ENCODE measurements at places on chromosomes 1 and 21.

DNA sequence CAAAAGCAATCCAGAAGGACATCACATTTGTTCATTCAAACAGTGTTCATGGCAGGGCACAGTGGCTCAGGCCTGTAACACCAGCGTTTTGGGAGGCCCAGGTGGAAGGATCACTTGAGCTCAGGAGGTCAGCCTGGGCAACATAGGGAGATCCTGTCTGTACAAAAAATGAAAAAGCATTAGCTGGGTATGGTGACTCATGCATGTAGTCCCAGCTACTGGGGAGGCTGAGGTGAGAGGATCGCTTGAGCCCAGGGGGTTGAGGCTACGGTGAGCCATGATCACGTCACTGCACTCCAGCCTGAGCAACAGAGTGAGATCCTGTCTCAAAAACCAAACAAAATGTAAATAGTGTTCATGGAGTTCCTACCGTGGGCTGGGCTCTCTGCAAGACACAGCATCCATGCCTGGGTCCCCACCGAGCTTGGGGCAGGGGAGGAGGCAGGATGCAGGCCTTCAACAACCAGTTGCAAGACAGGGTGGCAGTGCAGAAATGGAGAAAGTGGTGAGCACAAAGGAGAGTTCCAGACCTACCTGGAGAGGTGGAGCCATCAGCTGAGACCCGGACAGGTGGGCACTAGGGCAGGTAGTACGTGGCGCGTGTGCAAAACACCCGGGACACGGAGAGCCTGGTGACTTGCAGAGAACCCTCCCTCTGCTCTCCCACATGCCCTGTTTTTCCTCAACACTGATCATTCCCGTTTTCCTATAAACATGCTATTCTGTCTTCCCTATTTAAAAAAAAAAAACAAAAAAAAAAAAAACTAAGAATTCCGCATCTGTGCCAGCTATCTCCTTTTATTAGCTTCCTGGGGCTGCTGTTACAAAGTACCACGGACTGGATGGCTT, 138.9 kb downstream of the TOMM20 start:
- no peak for DNase-seq

GRCh38 chr1:156994277-156994676, 51.3 kb downstream of the ARHGEF11 start:
- DNase-seq, result no peak

DNA sequence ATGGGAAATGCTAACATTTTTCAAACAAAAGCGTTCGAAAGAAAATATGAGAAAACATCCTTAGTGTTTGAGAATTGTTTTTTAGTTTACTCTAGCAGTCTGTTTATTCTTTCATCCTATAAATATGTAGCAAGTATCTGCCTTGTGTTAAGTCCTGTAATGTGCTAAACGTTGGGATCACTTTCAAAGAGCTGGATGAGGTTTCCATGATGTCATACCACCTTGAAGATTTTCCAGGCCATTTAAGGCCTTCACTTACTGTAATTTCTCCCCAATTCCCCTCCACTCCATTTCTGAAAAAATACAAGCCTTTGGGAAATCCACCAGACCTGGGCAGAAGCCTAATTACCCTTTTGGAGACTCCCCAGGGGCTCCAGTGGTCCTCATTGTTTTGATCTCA, 24.2 kb upstream of the CTBS start:
- no peak for DNase-seq

GRCh38 chr1:29370067-29370466, 133.7 kb downstream of the PTPRU start:
- DNase-seq, result no peak

DNA sequence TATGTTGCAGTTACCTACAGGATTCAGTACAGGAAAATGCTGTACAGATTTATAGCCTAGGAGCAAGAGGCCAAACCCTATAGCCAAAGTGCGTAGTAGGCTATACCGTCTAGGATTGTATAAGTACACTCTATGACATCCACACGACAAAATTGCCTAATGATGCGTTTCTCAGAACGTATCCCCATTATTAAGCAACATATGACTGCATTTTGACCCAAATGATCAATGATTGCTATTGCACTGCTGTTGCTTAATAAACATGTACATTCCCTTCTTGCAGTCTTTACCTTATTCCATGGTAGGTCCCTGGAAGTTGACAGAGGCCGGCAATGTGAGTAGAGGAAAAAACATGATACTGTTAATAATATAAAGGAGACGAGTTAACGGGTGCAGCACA, 33.0 kb downstream of the LRRC8C start:
- no peak for DNase-seq

GRCh38 chr1:57976216-57976615, 552.4 kb upstream of the DAB1 start:
- DNase-seq, result no peak

GRCh38 chr21:42495765-42496119, 282 bp downstream of the RSPH1 start:
- no peak for DNase-seq

GRCh38 chr1:53303726-53304515, 23.9 kb downstream of the LRP8 start:
- DNase-seq, result no peak

GRCh38 chr21:25422610-25423608, 184.4 kb downstream of the MRPL39 start:
- no peak for DNase-seq

GRCh38 chr1:25697435-25698217, 81.0 kb downstream of the MAN1C1 start:
- DNase-seq, result no peak
